GM03348 (cell line): ENCODE measurements at places on chromosomes 16 and 17.

GRCh38 chr16:69166946-69167930 lies 19.7 kb upstream of the SNTB2 start:
- DNase-seq: no peak

GRCh38 chr16:24681793-24682192 lies 47.7 kb upstream of the TNRC6A start:
- DNase-seq: no peak

DNA sequence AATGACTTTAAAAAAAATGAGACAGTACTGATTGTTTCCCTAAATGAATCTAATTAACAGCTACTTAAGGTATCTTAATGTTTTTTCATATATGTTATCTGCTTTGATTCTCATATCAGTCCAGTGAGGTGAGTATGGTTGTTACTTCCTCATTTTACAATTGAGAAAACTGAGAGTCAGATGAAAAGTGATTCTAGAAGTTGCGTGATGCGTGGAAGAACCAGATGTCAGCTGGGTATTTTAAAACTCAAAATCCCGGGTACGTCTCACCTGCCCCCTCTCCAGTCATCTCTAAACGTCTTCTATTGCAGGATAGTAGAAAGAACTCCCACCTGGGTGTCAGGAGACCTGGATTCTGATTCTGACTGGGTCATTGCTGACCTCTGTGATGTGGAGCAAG lies 89.2 kb downstream of the MAP2K6 start:
- no peak for DNase-seq

DNA sequence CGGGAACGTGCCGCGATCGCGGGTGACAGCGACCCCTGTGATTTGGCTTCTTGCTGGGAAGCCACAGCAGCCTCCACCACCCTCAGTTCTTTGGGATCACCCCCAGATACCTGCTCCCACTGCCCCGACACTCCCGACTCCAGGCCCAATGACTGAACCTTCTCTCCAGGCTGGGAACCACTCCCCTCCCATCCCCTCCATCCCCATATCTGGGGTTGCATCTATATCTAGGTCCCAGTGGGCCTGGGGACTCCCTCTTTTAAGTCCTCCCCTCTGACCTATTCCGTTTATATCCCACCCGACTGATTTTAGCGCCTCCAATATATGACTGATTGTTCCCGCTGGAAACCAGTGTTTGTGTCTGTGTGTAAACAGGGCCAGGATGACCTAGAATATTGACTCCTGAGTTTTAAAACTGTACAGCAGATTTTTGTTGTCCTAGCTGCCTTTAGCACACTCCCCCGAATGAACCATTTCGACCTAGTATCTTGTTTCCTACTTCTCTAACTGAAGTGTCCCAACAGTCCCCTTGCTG lies 667 bp downstream of the PSMD3 start:
- peak; percentile 28 for DNase-seq

GRCh38 chr17:28372203-28372944 lies 880 bp downstream of the SARM1 start:
- DNase-seq: peak; percentile 51

GRCh38 chr17:57551321-57552079 lies 193.6 kb downstream of the CCDC182 start:
- DNase-seq: no peak

GRCh38 chr16:27222249-27223225 lies 19.2 kb downstream of the KDM8 start:
- DNase-seq: peak; percentile 80

GRCh38 chr17:18033442-18034099 lies 5.4 kb downstream of the ATPAF2 start:
- peak; percentile 85 for DNase-seq

DNA sequence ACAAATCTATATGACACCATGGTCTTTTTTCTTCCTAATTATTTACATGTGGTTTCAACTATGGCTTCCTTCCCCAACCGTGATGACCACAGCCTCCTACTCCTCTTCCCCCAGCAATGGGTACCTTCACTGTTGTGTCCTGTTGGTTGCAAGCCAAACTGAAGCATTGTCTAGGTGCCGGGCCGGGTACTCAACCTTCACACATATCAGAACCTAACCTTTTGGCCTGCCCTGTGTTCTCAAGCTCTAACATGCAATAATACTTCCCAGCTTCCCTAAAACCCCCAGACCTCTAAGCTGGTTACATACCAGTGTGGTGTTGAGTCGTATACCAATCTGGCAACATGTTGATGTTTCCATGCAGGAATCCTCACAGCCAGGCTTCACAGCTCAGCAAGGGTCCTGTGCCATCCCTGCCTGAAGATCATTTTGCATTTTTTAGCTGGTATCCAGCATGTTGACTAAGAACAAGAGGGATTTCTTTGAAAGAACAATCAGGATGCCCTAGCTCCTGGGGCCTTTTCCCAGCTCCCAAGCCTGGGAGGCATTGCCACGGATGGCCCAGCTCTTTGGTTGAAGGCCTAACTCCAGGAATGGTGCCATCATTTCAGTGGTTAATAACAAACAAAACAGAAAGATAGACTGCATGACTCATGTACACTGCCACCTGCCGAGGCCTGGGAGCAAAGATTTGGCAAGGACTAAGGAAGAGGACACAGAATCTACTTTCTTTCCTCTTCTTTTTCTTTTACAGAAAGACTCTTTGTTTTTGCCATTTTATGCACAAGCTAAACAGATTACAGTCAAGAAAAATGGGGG lies 373.7 kb upstream of the SALL1 start:
- no peak for DNase-seq

- no peak for DNase-seq
Observed at GRCh38 chr17:65394811-65395472, 166.5 kb downstream of the AXIN2 start.

GRCh38 chr16:26744430-26744829 lies 322.3 kb upstream of the C16orf82 start:
- no peak for DNase-seq

DNA sequence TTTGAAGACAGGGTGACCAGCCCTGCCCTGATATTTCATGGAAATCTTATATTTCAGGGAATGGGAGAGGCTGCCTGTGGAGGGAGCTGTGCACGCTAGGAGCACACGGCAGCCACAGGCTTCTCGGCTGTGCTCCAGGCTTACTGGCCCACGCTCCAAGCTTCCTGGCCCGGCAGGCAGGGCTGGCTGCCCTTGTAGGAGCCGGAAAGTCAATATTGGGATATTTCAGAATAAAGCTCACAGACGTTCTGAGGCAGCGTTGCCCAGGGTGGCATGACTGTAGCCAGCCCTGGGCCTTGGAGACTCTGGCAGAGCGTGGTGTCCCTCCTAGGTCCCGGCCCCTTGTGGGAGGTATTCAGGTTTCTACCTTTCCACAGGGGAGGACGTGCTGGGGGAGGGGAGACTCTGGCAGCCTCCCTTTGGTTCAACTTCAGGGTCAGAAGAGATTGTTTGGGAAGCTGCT lies 95.6 kb downstream of the NPIPB11 start:
- peak; percentile 73 for DNase-seq

DNA sequence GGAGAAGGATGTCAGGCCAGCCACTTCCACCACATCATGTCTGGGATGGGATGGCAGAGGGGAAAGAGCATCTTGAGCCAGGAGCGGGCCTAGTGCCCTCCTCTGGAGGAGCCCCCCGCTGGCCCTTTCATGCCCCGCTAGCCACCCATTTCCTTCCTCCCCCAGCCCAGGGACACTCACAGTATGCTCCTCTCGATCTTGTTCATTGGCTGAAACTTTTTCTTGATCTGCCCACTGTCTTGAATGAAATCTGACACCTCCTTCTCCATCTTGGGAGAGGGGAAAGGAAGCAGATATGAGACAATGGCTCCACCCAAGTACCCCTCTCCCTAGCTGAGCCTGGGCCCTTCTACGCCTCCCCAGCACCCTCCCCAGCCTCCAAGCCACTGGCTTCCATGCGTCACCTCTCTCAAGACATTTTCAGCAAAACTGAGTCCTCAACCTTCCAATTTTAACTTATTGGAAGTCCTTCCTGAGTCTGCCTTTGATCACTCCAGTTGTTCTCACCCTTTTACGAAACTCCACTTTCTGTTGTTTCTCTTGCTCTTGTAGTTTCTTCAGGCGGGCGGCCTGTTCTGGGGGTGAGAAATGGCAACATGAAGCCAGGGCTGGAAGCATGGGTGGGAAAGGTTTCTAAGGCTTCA lies 7.2 kb downstream of the SPAG7 start:
- no peak for DNase-seq

DNA sequence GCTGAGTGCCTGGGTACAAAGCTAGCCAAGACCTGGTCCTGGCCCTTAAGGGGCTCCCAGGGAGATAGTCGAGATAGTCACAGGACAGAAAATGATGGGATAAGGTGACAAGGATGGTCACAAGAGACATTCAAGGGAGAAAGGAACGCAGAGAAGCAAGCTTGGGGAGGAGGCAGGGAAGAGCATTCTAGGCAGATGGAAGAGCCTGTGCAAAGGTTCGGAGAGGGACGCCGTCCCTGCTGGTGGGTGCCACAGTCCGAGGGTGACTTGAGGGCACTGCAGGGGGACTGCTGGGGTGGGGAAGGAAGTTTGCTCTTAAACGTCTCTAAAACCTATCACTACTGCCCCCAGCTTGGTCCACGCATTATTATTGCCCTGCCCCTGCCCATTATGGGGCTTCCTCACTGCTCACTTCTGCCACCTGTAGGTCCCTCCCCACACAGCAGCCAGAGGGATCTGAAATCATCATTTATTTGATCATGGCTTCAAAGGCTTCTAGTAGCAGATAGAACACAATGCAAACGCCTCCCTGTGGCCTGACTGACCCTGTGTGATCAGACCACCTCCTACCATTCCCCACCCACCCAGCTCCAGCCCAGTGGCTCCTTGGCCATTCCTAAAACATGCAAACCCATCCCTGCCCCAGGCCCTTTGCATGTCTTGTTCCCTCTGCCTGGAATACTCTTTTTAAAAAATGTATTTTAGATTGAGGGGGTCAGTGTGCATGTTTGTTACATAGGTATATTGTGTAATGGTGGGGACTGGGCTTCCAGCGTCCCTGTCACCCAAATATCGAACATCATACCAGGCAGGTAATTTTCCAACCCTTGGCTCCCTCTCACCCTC lies 60.3 kb downstream of the RMI2 start:
- peak; percentile 64 for DNase-seq
